ENCODE measurements at places on chromosomes 11 and 22.

DNA sequence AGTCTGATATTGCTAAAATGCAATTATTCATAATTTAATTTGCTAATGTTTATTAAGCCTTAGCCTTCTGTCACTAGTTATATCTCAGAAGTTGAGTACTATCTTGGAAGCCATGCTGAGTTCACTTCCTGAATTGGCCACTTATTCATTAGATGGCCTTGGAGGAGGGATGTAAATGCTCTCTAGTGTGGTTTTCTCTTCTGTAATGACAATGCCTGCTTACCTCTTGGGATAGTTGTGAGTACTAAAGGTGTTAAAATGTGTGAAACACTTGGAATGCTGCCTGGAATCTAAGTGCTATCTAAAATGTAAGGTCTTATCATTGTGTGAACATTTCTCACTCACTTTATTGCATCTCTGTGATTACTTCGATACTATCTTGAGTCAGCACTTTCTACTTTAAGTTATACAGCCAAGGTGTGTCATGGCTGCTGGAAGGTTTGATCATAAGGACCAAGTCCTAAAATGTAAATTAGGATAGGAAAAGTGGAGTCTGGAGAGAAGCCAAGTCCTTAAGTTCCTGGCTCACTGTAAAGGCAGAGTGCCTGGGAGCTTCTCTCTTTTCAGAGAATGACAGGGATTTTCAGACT, 12.4 kb downstream of the GLYATL2 start:
- DNase-seq: no peak

DNA sequence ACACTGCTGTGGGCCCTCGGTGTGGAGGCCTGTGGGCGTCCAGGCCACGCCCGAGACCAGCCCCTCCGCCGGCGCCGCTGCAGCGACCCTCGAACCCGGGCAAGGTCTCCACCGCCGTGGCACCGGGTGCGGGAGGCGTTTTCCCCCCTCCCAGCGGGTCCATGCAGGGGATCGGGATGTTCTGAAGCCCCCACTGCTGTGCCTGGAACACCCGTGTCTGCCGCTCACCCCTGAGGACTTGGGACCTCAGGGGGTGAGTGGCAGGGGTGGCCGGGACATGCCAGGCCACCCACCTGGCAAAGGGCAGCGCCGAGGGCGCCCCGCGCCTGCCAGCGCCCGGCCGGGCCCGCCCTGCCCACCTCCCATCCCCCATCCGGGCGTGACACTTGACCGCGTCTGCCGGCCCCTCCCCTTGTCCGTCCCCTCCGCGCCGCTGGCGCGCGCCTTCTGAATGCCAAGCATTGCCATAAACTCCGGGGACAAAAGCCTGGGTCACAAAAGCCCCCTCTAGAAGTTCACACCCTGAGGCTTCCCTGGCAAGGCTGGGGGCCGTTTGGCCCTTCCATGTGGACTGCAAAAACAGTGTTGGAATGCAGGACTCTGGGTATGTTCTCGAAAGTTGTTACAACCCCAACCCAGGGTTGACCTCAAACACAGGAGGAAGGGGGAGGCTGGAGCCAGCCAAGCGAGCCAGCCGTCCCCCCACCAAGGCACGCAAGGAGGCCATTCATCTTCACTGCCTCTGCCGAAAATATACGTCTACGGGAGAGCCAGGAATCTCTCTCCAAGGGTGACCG, 819 bp upstream of the KCNQ1OT1 start:
- peak; percentile 24 for DNase-seq

- no peak for DNase-seq
These were observed 36.6 kb downstream of the KCNJ1 start for GRCh38 chr11:128830290-128831173.

- peak; percentile 88 for DNase-seq
These were observed 7.9 kb upstream of the FADS3 start for GRCh38 chr11:61899146-61899841.

DNA sequence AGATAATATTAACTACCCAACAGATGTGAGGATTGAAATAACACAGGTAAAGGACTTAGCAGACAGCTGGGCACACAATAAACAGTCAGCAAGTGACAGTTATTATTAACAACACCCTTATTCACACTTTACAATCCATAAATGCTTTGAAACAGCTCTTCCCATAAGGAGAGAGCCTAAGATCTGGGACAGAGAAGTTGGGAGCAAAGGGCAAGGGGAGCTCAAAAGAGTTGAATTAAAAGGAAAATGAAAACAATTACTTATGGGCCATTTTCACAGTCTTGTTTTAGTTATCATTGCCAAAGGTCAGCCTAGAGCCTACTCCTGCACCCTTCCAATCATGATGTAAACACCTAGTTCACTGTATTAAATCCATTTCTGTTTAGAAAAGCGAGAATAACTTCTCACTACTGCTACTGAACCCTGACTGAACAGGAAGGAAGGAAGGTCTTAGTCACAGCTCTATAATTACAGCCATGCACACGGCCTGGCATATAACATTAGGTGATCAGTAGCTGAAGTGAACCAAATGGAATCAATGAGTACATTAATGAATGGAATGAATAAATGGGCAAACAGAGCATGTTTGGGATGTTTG, 111.3 kb downstream of the PLEKHA7 start:
- DNase-seq: no peak

DNA sequence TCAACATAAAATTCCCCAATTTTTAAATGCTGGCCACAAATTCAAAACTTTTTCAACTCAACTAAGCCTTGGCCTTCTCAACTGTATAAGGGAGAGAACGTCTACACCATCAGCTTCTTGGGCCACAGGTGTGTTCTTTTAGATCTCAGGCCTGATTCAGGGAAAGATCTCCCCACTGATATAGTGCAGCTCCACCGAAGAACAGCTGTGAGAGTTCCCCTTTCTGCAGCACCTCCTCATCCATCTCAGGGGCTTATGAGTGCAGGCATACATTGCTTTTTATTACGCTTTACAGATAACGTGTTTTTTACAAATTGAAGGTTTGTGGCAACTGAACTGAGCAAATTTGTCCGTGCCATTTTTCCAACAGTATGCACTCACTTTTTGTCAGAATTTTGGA, 8.0 kb upstream of the CD82 start:
- DNase-seq: no peak

- DNase-seq: no peak
These were observed 4.5 kb downstream of the IL18 start for GRCh38 chr11:112159098-112160065.

GRCh38 chr11:124900464-124900863, 2.8 kb upstream of the ROBO4 start:
- no peak for DNase-seq

- DNase-seq: no peak
These were observed 904 bp downstream of the C2CD3 start for GRCh38 chr11:74169738-74170458.

GRCh38 chr22:28441720-28442263, 237.8 kb downstream of the TTC28 start:
- no peak for DNase-seq

DNA sequence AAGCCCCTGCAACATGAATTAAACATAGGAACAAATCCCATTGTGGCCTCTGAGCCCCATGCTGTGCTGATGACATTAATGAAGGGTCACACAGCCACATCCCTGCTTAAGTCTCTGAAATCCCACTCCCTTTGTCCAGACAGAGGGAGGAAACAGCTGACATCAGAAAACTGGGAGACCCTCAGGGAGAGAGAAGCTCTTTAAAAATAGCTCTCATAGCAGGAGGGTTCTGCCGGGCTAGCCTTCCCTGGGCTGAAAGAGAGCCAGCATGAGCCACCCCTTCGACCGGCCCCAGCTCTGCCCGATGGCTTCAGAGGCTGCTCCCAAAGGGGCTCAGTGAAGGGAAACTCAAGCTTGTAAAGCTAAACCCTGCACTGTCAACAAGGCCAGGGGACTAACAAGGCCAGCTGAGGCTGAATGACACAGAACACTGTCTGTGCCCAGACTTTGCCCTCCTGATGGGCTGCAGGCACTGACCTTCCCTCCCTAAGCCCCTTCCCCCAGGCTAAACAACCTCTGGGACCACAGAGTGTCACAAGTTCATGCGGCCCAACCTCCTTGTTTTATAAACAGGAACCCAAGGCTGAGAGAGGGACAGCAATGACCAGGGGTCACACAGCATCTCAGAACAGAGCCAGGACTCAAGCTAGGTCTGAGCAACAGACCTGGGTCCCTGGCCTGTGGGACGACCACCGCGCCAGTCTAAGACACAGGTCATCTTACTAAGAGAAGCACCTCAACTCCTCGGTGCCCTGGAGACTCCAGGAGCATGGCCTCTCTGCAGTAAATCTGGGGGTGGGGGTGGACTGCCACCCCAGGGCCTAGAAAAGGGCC, 163.8 kb downstream of the CHST1 start:
- no peak for DNase-seq

GRCh38 chr11:57217053-57217452, 20.0 kb downstream of the APLNR start:
- DNase-seq: no peak
